ENCODE measurements at places on chromosomes 16 and 17.
A peak's percentile ranks its signal among the peaks of the same experiment; 100 is the strongest.

DNA sequence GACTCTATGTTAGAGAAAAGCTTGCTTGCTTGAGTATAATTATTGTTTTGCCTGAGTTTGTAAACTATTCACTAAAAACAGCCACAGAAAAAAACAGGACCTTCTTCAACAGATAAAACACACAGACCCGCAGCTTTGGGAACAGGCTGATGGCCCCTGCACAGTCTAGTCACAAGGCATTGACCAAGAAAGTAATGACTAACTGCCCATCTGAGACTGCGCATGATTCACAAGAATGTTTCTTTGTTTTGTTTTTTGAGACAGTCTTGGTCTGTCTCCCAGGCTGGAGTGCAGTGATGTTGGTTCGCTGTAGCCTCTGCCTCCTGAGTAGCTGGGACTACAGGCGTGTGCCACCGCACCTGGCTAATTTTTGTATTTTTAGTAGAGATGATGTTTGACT, 2.8 kb upstream of the ZKSCAN2 start:
- DNase-seq = no peak

GRCh38 chr16:64892835-64893785, 228.8 kb downstream of the CDH11 start:
- DNase-seq = no peak

GRCh38 chr16:88619859-88620815, 18.2 kb upstream of the IL17C start:
- DNase-seq = peak; percentile 26

DNA sequence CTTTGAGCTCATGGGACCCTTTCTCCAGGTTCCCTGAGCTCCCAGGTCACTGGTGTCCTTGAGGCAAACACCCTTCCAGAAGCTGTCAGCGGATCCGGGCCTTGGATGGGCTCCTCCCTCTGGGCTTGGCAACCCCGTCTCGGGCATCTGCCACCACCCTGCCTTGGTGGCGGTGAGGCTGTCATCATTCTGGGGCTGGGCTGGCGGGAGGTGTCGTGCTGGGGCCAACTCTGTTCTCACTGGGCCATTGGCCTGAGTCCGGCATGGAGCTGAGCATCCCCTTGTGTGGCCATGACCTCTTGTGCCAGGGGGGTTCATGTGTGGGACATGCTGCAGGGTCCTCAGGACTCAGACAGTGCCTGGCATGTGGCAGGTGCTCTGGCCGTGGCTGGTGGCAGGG, 197.6 kb downstream of the LAT start:
- no peak for DNase-seq

- DNase-seq = peak; percentile 62
Measured at GRCh38 chr17:61412143-61412859, 12.7 kb downstream of the TBX2 start.

DNA sequence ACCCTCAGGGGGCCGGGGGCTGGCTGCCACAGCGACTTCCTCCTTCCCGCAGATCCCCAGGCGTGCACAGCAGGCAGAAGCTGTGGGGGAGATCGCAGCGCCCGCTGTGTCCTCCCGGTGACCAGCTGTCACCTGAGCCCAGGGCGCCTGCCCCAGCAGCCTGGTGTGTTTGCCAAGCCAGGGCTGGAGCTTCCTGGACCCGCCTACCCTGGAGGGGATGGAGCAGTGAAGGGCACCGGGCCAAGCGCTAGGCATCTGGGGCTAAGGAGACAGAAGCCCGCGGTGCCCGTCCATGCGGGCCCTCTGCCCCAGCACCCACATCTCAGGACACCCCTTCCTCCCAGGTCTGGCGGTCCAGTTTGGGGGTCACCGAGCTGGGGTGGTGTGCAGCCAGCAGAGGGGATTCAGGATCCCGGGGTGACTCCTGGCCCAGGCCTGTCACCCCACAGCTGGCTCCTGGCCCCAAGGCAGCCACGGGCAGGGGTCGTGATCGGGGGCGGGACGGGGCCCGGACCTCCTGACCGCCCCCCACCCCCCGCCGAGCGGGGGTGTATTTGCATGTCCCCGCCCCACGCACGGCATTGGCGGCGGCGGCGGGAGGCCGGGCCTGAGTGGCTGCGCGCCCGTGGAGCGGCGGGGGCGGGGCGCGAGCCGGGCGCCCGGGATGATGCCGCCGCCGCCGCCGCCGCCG, at the start of gene RAB26:
Gene RAB26, plus strand, starts transcription at position 645 of the 691 bp plus-strand sequence. CDS start 159 bp downstream, outside the sequence.
- peak; percentile 51 for DNase-seq

DNA sequence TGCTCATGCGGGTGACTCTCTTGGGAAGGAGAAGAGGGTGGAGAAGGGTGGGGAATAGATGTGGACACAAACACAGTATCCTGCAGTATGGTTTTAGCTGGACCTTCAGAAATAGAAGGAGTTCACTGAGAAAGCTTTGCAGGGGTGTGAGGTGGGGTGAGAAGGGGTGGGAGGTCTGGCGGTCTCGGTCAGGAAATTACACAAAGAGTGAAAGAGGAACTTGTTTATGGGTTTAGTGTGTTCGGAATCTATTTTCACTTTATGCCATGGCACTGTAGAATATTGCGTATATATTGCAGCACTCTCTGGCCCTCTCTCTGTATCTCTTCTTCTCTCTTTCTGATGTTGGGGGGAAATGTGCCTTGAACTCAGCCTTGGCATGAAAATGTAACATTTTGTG, 148.2 kb upstream of the GOT2 start:
- no peak for DNase-seq

DNA sequence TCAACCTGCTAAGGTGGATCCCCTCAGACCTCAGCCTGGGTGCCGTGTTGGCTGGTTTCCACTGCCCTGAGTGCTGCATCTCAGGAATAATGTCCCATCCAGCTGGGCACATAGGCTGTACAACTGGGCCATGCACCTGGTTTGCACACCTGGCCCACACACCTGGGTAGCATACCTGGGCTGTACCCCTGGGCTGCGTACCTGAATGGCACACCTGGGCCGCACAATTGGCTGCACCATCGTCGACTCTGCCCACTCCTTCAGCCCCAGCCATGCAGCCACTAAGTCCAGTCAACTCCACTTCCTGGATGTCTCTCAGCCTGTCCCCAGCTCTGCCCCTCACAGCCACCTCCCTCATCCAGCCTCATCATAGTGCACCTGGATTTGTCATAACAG, 7.9 kb downstream of the SLC5A10 start:
- DNase-seq = no peak

DNA sequence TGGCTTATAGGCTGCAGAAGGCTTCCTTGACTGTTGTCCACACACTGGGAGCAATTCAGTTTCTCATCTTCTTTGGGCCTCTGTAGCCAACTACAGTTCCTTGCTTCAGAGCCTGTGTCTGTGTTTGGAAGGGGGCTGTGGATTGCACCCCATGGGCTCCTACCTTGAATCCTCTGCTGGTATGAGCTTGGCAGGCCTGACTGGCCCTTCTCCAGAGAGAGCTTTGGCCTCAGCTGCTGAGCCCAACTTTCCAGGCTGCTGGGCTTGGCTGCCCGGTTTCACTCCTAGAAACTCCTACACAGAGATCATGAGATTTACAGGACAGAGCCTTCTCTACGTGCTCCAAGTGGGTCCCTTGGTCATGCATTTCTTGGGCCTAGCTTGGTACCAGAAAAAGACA, 354.4 kb downstream of the SNX29 start:
- no peak for DNase-seq

DNA sequence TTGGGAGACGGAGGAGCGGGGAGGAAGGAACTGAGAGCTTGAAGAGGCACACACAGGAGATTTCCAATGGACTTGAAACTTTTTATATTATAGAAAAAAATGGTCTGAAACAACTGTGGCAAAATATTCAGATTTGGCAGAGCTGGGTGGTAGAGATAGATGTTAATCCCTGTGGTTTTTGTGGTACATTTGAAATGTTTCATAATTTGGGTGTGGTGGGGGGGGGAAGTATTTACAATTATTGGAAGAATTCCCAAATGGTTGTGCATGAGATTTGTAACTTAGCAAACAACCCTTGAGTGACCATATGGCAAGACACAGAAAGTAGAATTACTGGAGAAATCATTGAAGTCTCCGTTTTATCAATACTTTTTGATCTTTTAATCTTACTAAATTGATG, 588.8 kb upstream of the PSMD7 start:
- DNase-seq = no peak

GRCh38 chr16:16092925-16093627, 130.2 kb downstream of the ABCC6 start:
- no peak for DNase-seq

- DNase-seq = no peak
Measured at GRCh38 chr17:4580291-4580690, 4.0 kb upstream of the SMTNL2 start.

GRCh38 chr16:89031715-89032659, 55.0 kb upstream of the CBFA2T3 start:
- DNase-seq = peak; percentile 36

- DNase-seq = no peak
Measured at GRCh38 chr16:19172098-19172780, 4.2 kb downstream of the SYT17 start.

- DNase-seq = no peak
Measured at GRCh38 chr17:81400154-81400977, 5.1 kb downstream of the BAHCC1 start.

GRCh38 chr17:65047941-65048340, 8.6 kb downstream of the GNA13 start:
- DNase-seq = no peak

- DNase-seq = no peak
Measured at GRCh38 chr17:45338996-45339535, 22.2 kb upstream of the MAP3K14 start.

DNA sequence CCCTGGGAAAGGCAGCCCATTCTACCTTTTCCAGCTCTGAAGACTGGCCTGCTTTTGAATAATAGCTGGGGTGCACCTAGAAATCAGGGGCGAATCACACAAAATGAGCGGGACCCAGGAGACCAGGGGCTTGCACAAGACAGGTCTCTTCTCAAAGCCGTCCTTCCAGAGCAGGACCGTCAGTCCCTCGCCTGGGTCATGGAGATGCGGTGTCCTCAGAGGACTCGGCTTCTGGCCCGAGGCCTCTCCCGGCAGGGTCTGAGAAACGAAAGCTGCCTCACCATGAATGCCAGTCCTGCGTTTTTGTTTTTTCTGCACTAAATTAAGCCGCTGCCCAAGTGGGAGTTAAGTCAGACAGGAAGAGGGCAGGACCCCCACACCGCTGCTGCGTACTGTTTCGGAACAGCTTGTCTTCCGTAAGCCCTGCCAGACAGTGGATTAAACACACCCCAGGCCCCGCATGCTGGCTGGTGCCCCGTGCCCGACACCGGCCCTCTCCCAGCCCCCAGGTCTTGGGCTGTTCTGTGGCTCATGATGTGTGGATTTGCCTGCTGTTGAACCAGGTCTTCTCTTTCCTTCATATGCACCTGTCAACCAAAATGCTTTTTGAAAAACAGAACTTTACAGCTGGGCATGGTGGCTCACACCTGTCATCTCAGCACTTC, 142.1 kb upstream of the RPH3AL start:
- no peak for DNase-seq

DNA sequence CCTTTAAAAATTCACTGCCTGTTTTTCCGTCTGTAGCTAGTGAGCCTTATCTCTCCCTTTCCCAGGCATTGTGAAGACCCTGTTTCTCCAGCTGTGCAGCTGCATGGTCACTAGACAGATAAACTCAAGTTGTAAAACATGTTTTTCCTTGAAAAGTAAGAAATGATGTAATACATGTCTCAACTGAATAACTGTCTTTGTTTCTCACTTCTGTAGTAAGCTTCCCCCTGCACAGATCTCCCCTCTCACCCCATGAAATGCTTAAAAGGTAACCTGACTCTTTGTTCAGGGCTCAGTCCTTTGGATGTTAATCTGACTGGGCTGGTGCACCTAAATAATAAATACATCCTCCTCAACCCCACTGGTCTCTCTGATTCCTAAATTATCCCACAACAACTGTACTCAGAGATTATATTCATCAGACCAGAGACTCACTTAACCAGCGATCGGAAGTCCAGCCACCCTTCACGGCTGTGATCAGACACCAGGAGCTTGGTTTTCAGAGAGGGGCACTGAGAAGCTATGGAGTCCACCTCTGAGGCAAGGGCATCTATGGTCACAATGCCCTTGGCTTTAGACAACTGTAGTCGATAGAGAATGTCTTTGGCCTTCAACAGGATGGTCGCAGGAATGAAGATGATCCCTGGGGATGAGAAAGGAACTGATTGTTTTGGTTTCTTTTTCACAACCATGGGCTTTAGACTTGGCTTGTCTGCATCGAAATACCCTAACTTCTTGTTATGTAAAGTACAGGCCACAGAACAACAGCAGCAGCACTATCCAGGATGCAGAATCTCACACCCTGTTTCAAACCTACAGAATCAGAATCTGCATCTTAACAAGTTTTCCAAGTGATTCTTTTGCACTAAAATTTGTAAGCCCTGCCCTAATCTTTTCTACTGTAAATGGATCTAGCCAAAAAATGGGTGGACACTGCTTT, 15.4 kb downstream of the ACSM1 start:
- no peak for DNase-seq

DNA sequence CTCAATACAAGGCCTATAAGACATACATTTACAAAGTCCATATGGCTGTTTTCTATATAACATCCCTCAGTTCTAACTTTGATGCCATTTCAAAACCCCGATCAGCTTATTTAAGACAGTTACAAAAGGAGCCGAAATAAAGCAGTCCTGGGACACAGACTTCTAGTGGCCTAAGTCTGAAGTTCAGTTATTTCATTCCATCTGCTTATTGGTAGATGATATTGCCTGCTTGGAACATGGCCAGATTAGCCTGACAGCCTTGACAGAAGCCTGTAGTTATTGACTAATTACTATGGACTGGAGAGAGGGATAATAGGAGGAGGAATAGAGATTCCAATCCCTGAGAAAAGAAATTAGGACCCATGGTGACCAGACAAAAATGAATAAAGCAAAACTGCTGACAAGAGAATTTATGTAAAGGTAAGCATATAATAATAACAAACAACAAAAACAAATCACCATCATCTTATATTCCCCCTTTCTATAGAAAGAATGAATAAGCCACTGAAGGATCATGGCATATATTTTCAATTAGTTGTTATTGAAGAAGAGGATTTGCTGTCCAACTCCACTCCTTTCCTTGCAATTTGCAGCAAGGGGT, 206.3 kb upstream of the TOM1L1 start:
- no peak for DNase-seq

DNA sequence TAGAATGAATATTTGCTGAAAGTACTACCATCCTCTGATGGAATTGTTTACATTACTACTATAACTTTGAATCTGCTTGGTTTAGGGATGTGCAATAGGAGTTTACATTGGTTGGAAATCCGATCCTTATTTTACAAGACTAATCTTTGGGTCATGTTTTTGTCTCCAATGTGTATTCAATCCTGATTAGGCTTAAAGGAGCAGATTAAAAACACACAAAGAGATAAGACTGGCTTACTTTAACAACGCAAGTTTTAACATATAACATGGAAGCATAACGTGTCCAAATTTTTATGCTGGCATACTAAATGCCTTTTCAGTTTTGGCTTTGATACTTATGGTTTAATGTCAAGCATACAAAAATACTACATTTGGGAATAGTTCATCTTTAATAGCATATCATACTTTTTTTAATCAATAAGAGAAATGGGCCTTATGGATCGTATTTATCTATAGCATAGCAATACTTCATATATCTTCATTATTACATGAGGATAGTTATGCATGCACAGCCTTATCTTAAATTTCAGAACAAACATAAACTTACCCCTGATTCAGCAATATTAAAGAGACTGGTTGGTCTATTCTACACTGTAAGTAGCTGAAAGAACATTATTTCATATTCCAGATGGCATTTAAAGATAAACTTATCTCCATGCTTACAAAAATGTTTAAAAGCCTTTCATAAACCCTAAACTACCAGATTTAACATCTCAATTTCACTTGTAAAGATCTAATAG, 69.9 kb upstream of the NACA2 start:
- no peak for DNase-seq

GRCh38 chr17:7208027-7208571, 11.5 kb downstream of the DLG4 start:
- no peak for DNase-seq

GRCh38 chr17:30519707-30520106, 42.5 kb downstream of the GOSR1 start:
- DNase-seq = no peak

Data from activated T-helper 1 cell treated with anti-CD3 and anti-CD28 coated beads, Interleukin-2, amount 50 U/mL, for 16 hours (primary cell).